ENCODE measurements at places on chromosomes 2 and 18.

DNA sequence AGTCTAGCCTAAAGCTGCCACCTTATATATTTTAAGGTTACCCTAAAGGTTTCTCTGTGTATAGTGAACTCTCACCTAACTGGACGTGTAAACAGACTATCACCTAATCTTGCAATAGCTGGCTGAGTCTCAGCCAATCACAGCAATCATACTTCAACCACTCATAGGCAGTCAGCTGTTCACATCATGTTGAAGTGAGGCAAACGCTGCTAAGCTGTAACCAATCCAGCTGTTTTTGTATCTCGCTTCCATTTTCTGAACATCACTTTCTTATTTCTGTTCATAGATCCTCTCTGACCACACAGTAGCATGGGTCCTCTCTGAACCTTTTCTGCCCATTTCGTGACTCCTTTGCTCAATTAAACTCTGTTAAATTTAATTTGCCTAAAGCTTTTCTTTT, 468.2 kb upstream of the POU3F3 start:
- no peak for DNase-seq

GRCh38 chr2:28607730-28608499, 112.1 kb downstream of the PLB1 start:
- no peak for DNase-seq

DNA sequence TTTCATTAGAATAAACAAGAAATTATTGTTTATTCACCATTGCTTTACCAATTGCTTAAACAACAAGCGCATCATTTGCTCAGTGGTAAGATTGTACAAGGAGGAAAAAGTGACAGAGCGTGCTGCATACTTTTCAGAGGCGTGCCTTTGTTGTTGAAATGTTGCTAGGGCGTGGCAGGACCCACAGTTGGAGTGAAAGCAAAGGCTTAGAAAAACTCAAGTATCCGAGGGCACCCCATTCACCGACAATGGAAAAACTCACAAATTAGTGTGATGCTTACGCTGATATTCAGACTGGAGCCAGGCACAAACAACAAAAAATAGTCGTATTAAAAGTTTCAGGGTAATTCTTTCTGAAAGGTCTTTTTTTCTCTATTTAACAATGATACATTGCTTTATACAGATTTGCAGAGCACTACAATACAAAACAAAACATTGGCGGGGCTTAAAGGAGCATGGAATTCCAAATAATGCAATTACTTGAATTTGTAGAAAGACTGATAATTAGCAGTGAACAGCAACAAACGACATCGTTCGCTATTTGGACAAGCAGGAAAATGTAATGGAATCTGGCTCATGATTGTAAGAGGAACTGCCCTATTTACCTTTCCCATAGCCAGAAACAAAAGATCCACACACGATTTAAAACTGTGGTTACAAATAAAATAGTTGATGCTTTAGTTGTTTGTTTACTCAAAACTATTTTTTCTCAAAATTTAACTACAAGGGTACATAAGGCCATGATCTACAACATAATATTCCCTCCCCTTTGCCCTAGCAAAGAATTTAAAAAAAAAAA, 37.8 kb upstream of the RTTN start:
- DNase-seq: no peak

- no peak for DNase-seq
Observed at GRCh38 chr2:85549826-85550225, 10.9 kb downstream of the MAT2A start.

- DNase-seq: no peak
Observed at GRCh38 chr18:49876536-49876935, 63.2 kb upstream of the ACAA2 start.

DNA sequence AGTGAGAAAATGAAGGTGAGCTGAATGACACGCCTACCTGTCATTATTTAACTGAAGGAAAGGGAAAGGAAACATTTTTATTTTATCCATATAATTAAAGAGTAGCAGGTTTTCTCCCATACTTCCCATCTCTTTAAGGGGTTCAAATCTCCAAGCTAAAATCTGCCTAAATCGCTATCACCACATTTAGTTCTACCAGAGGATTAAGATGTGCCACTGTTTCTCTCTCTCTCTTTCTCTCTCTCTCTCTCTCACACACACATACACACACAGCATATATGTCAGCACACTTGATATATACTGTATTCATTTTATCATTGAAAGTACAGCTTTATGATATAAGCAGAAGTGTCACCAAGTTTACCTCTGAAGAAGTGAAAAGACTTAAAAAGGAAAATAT, 3.1 kb downstream of the WIPF1 start:
- DNase-seq: no peak
